ENCODE measurements at places on chromosomes 5 and 9. TPM values are rescaled to one million over a fixed set of nuclear protein-coding genes. Genes with fewer than 3 reads are reported as not detected.

- DNase-seq, result no peak
These were observed 668.1 kb upstream of the WWC1 start for GRCh38 chr5:167623354-167623753.

- DNase-seq, result no peak
These were observed 21.1 kb downstream of the VCP start for GRCh38 chr9:35051069-35051967.

GRCh38 chr5:8034852-8035251 lies 165.9 kb downstream of the MTRR start:
- DNase-seq, result no peak

GRCh38 chr9:96875461-96876142 lies 21.3 kb upstream of the ZNF782 start:
- no peak for DNase-seq

GRCh38 chr9:120536094-120536493 lies 43.9 kb downstream of the CDK5RAP2 start:
- no peak for DNase-seq

- no peak for DNase-seq
These were observed 178.0 kb upstream of the DMAC1 start for GRCh38 chr9:7977586-7977985.

DNA sequence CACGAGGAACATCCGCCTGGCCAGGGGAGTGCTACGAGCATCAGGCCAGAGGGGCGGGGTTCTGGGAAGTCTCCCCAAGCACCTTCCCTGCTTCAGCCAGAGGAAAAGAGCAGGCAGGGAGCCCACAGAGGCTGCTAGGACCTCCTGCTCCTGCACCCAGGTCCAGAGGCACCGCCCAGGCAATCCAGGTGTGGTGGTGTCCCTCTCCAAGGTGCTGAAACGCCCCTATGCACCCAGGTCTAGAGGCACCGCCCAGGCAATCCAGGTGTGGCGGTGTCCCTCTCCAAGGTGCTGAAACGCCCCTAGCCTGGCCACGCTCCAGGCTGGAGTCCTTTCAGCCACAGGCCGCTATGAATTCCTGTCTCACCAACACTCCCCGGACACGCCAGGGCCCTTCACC lies 10.7 kb upstream of the UBAC1 start:
- DNase-seq, result peak; percentile 79

DNA sequence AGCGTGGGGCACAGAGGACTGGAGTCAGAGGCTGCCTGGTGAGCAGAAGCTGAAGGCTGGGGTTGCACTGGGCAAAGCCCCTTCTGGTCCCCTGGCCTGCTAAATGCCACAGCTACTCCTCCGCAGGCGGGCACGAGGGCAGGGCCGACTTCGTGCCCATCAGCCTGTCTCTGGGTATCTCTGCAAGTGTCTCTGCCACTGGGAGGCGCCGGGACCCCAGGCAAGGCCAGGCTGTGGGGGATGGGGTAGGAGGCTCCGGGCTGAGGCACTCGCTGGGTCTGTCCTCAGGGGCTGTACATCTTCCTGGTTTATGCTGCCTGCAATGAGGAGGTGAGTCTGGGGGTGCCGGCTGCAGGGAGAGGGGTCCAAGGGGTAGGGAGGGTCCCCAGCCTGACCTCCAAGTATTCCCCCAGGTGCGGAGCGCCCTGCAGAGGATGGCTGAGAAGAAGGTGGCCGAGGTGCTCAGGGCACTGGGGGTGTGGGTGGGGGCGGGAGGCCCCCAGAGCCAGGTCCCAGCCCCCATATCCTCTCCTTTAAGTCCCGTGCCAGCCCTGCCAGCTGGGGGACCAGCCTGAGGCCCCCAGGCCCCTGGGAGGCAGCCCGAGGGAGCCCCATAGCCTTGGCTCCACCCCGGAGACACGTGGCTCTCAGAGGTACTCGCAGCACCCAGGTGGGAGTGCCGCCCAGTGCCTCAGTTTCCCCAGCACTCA lies 25.1 kb downstream of the ADGRD2 start:
- no peak for DNase-seq

DNA sequence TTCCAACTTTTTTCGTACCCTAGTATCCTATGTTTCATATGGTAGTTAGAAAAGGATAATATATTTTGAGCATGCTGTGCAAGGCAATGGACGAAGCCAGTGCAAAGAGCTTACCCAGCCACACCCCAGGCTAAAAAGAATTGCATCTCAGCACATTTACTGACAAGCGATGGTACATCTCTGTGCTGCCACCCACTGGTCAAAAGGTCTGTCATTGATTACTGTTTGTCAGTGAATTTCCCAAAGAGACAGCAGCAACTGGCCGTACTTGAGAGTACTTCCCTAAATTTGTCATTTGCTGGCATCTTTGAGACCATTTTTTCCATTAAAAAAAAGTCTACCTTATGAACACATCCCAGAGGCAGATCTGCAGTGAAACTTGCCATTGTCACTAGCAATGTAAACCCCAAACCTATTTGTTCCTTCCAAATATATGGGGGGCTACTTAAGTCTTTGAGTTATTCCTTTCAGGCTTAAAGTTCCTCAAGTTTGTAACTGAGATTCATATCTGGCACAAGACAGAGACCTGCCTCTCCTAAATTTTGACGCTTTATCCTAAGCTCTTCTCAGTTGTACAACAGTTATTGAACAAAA lies 184.3 kb downstream of the CTNND2 start:
- DNase-seq, result no peak

DNA sequence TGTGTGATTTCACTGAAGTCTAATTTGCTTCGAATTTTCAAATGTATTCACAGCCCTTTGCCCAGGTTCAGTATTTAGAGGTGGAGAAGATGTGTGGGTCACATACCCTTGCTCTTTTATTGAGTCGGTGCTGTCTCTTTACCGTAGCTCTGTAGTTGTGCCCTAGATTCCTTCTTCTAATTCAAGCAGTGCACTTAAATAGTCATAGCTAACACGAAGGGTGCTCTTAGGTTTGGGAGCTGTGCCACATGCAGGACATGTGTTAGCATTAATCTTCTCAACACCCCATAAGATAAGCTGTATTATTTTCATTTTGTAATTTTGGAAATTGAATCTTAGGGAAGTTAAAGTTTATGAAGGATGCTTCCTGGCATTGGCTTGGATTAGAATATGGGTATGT lies 293.3 kb downstream of the MAST4 start:
- DNase-seq, result no peak

DNA sequence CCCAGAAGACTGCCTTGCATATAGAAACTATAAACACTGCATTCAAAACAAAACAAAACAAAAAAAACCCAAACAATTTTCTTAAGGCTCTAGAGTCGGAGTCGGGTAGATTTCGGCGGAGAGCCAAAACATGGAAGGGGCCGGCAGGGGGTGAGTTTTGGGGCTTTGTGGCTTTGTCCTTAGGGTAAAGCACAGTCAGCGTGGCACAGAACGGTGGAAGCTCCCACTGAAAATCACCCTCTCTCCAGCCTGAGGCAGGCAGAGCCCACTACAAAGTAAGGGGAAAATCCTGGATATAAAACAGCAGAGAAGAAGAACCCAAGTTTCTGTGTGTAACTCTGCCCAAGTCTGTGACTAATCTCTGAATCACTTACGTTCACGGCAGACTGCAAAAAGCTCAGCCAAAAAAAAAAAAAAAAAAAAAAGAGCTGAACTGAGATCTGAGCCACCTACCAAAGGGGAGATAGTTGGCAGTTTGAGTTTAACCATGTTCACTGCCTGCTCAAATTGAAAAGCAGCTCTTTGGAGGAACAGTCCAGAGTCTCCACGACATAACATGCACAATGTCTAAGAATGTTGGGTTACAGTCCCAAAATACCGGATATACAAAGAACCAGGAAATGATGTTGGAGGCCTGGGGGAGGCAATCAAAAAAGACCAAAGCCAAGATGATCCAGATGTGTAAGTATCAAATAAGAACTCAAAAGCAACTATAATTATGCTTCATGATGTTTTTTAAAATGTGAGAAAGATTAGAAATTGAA lies 26.6 kb upstream of the OR2K2 start:
- DNase-seq, result no peak

DNA sequence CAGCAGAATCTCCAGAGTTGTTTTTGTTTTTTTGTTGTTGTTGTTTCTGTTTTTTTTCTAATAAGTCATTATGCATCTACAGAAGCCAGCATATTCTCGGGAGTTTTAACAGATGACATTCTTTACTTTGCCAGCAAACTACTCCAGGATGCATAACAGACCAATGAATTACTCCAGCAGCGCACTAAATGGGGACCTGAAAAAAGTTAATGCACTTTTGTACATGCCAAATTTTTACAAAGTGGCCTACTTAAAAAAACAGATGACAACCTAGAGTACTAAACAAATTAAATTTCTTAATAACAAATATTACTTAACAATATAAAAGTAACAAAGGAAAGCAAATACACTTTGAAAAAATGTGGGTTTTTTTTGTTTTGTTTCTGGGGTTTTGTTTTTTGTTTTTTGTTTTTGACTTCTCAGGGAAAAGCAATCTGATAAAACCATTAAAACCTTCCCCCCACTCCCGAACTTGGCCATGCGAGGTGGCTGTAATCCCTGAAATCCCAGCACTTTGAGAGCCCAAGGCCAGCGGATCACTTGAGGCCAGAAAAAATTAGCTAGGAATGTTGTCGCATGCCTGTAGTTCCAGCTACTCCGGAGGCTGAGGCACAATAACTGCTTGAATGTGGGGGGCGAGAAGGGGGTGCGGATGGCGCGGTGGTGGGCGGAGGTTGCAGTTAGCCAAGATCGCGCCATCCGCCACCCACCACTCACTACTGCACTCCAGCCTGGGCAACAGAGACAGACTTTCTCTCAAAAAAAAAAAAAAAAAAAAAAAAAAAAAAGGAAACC lies 352.4 kb downstream of the CETN3 start:
- DNase-seq, result no peak

DNA sequence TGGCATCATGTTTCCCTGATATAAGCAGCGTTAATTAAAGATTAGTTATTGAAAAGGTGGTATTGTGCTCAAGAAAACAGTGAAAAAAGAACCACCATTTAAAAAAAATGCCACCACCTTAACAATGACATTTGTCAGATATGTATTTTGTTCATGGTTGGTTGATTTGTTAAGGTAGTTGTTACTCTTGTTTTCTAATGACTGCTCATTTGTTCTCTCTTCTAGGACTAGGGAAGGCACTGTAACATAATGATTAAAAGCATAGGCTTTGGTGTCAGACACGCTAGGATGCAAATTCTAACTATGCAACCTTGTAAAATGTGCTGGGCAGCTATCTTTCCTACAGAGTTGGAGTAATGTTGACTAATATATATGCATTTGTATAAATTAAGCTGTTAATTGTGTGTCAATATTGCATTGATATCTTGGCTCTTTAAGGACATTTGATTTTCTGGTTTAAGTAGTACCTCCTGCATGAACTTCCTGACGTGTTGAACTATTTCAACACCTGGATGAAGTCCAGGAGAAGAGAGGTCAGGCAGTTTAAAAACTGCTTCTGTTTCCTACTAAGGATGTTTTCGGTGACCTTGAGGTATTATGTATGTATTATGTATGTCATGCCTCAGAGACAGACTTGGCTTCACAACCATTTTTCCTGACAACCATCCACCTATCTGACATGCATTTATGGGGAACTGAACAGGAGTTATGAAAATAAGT lies 77.8 kb downstream of the MUSK start:
- no peak for DNase-seq

DNA sequence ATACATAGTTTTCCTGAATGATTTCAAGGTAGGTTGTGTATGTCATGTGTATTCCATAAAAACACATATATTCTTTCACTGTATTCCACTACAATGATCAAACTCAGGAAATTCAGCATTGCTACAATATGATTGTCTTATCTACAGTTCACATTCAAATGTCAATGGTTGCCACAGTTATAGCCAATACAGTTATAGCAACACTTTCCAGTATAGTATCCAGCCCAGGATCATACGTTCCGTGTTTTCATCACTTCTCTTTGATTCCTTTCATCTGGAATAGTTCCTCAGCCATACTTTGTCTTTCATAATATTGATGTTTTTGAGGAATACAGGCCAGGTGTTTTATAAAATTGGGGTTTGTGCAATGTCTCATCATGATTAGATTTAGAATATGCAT lies 9.5 kb downstream of the OR2S2 start:
- DNase-seq, result no peak

- no peak for DNase-seq
These were observed 23.5 kb upstream of the CARTPT start for GRCh38 chr5:71695595-71695994.

DNA sequence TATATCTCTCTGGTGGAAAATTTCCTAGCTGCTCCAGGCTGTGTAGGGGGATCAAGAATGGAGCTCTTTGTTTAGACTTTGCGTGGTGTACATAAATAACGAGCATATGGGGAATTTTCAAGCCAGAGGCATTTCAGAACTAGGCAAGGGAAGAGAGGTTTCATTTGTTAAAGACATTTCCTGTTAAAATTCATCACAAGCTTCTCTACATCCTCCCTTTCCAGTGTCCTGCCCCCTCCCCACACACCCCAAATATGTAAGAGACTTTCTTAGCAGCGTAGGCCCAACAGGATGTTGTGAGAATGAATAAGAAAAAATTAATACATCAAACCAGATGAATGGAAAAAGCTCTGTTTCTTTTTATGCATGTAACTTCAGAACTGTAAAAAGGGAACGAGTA lies 150.3 kb downstream of the GPBP1 start:
- no peak for DNase-seq

GRCh38 chr9:95048225-95049087 lies 269.1 kb downstream of the FANCC start:
- DNase-seq, result peak; percentile 61

GRCh38 chr5:36561601-36562000 lies 44.8 kb upstream of the SLC1A3 start:
- no peak for DNase-seq

GRCh38 chr9:76913467-76913866 lies 7.6 kb upstream of the PRUNE2 start:
- DNase-seq, result no peak

DNA sequence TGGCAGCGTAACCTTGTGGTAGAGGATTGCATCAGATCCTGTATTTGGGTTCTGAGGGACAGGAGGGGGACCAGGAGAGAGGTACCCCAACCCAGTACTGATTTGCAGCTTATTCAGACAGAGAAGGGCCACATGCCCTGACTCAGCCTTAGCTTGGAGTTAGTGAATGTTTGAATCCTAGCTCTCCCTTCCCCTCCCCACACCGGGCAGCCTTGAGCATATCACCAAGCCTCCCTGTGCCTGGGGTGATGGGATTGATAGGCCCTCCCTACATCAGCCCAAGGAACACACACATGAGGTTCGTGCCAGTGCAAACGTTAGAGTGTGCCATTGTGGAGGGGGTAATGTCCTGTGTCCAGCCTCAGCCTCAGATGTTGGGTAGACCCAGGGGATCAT lies 71.9 kb downstream of the AMBP start:
- no peak for DNase-seq

Gene MAN2A1
- total RNA-seq, result 68.6 TPM

Gene NDUFAF2
- total RNA-seq, result 22.6 TPM

Gene PCDHA3
- 2.8 TPM for total RNA-seq

Gene KCNV2
- total RNA-seq, result not detected

Gene ZMYND19
- total RNA-seq, result 16.5 TPM

Gene ECSCR
- total RNA-seq, result 6.6 TPM

Gene PPP1R26
- total RNA-seq, result 13.9 TPM

Gene SPATA31E1
- not detected for total RNA-seq

Gene DMGDH
- total RNA-seq, result 1.5 TPM

Gene ITGA1
- total RNA-seq, result 26.2 TPM

Gene MYO10
- 22.6 TPM for total RNA-seq

Gene IL4
- total RNA-seq, result not detected

Gene HSPB3
- total RNA-seq, result not detected

Gene NOTCH1
- total RNA-seq, result 33.8 TPM

Gene DPYSL3
- 34.7 TPM for total RNA-seq

Measured in breast epithelium (tissue), 4 donors.